ENCODE measurements at places on chromosomes 3 and 15.
A peak's percentile ranks its signal among the peaks of the same experiment; 100 is the strongest.

DNA sequence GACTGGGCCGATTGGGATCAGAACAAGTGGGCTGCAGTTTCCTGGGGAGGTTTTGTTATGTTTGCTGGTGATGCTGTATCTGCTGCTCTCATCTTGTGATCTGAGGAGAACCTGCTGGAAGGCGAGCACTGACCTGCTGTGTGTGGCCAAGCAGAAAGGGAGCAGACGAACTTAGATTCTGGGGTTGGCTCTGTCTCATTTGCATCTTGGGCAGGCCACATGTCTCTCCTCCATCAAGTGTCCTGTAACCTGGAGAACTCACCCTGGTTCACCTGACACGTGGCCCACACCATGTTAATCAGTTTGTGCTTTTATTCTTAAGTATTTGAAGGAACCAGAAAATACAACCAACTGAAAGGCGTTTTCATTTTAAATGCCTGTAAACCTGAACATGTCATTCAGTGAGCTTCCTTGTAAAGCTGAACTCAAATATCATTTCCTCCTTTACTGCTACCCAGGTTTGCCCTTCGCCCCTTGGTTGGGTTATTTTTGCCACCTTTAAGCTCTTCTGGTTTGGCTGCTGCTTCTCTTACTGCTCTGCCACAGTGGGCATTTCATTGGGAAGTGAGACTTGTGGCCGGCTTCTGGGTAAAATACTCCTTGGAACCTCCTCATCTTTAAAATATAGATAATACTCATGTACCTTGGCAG, 33.5 kb upstream of the TRAK1 start:
- DNase-seq: no peak

GRCh38 chr3:108554229-108554628, 35.0 kb downstream of the CIP2A start:
- DNase-seq: no peak

- no peak for DNase-seq
These were observed 243.6 kb upstream of the LYSMD4 start for GRCh38 chr15:99976811-99977271.

GRCh38 chr3:170908235-170909116, at the start of gene EIF5A2:
TSS of gene EIF5A2 (minus strand) at chr3:170908637. CDS start at chr3:170907806, 831 bp downstream.
- peak; percentile 85 for DNase-seq

- no peak for DNase-seq
These were observed 88.6 kb downstream of the SLCO3A1 start for GRCh38 chr15:91941871-91942658.

- DNase-seq: no peak
These were observed 46.2 kb downstream of the NOX5 start for GRCh38 chr15:69060744-69061143.

DNA sequence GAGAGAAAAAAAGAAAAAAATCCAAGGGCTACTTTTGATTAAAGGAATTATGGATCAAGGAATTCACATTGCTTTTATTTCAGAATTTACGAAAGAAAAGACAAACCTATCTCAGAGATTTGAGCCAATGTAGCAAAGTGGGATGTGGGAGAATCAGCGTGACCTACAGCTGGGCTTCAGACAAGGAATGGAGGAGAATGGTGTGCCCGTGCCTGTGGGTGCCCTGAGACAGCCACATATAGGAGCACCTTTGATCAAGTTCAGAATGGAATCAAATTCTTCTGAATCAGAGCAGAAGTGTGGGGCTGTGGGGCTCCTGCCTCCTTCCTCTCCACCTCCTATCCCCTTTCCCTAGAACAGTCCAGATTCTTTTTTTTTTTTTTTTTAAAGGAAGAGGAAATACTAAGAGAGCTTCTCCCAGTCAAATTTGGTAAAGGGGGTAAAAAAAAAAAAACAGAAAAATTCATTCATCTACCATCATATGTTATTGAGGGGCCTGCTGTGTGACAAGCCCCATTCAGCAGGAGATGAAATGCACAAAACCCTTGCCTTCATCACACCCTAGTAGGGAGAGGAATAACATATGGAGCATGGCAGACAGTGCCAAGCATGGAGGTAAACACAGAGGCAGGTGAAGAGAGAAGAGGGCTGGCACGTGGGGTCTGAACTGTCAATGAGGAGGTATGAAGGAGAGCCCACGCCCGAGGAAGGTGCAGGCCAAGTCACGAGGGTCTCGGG, 25.0 kb upstream of the MUSTN1 start:
- DNase-seq: no peak

GRCh38 chr15:55909036-55909811, 84.2 kb downstream of the NEDD4 start:
- DNase-seq: no peak

DNA sequence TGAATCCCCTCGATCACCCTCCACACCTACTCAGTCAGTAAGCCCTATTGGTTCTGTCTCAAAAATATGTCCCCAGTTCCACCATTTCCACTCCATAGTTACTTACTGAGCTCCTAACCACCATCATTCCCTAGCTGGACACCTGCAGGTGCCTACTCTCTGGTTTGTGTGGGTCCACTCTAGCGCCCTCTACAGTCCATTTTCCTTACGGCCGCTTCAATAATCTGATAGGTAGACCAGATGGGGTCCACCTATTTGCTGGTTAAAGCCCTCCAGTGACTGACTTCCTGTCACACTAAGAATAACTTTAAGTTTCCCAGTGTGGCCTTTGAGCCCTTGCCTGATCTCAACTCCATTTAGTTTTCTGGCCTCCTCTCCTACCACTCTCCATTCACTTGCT, 5.0 kb downstream of the GXYLT2 start:
- no peak for DNase-seq

DNA sequence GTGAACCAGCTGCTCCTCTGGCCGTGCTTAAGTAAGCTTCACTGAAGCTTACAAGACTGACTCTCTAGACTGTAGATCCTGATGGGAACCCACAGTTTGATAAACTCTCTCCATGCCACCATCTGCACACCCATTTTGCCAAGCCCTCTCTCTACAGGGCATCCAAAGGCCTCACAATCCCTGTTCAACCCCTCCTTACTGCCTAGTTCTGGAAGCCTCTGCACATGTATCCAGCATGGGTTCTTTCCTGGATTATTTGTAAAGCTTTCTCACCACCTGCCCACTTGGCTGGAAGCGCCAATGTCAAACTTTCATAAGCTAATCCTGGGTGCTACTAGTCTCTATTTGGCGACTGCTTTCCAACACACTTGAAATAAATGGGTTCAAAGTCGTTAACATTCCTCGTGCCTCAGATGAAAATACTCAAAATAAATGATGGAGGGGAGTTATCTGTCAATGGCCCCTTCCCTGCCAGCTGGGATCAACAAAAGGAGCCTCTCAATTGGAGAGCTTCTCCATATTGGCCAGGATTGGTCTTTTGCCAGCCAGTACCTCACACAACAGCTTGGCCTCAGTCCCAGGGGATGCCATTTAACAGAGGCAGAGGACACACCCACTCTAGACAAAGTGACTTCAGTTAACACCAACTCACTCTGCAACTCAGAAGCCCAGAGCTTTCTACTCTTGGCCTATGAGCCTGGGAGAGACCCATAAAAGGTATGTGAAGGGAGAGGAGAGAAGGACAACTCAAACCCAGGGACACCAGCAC, 48.1 kb downstream of the SH3BP5 start:
- peak; percentile 18 for DNase-seq

GRCh38 chr3:124142389-124142970, 150.6 kb upstream of the ROPN1 start:
- DNase-seq: no peak

DNA sequence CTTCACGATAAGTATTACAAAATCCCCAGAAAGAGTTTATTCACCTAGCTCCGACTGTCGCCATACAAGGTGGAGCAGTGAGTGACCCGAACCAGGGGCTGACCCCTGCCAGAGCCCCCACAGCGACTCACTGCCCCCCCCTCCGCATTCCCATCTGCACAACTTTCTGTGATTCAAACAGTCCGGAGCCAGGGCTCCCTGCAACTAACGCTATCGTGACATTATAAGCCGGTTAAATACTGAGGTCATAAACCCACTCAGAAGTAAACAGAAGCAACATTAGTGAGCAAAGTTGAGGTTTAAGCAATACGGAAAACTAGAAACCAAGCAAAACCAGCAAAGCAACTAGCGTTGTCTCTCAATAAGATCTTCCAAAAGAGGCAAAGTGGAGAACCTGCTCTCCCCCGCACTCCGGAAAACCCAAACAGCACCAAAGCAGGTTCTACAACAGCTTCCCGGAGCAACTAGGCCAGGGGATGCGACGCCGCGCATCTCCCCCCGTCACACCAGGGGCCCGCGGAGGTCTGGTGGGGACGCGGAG, 642 bp downstream of the SCAP start:
- DNase-seq: no peak

All from NCI-H146 (cell line).